RWPE1 (cell line): ENCODE measurements at places on chromosomes 3 and 15.

- no peak for DNase-seq
Observed at GRCh38 chr3:150901793-150902192, 3.4 kb downstream of the MINDY4B start.

GRCh38 chr15:90047956-90048575, 46.9 kb downstream of the ZNF710 start:
- no peak for DNase-seq

- DNase-seq, result no peak
Observed at GRCh38 chr3:88082854-88083253, 23.8 kb downstream of the ZNF654 start.

DNA sequence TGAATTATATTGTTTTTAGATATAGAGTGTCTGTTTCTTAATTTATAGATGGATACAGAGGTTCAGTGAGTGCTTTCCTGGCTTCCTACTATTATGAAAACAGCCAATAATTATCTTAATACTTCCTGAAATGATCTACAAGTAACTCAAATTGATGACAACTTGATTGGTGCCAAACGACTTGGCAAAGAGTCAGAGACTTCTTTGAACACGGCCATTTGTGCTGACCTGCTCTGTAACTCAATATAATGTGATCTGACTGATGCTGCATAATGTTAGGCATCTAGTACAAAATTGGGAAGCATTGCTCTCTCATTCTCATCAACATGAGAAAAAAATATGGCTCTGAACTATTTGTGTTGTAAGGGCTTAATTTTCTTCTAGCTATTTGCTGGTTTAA, 193.9 kb downstream of the DIPK2A start:
- no peak for DNase-seq

- DNase-seq, result no peak
Observed at GRCh38 chr3:115187149-115187757, 40.2 kb upstream of the ZBTB20 start.

DNA sequence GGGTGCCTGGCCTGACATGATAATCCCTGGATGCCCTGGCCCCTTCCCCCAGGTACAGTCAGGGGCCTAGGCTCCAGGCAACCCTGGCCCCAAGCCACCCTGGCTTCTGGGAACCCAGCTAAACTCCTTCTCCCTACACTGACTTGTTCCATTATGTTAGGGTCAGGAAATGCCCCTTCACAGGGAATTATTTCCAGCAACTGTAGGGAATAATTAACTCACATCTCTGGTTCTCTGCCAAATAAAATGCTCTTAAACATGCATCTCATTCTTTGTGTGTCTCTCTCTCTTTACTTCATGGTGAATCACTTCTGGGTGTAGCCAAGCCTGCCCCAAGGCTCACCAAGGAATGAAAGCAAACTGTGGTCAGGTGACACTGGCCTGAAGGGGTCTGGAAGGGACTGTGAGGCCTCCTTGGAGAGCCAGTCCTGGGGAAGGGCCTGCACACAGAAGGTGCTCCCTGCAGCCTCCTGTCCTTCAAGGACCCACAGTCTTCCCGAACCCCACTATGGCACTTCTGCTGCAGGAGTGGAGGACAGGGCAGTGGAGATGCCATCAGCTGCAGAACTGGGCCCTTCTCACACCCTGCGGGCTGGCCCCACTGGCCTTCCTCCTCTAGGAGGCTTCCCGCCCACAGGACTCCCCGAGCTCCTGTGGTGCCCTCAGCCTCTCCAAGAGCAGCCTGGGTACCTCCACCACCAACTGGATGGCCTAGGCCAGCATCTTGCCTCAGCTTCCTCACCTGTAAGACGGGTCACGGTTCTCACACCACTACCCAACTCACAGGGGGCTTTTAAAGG, 17.6 kb downstream of the TKT start:
- DNase-seq, result peak; percentile 82

DNA sequence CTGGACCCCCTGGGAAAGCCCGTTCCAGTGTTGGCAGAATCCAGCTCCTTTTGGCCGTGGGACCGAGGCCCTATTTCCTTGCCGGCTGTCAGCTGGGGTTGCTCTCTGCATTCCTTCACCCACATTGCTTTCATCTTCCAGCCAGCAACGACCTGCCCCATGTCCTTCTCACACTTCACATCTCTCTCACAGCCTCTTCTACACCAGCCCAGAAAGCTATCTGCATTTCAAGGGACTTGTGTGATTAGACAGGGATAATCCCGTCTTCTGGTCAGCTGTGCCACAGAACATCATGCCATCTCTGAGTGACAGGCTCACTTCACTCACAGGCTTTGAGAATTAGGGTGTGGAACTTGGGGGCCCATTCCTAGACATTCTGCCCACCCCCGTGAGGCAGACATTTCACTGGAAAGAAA, 16.4 kb downstream of the EFCC1 start:
- DNase-seq, result no peak

GRCh38 chr15:67303490-67304363, 49.1 kb downstream of the IQCH start:
- DNase-seq, result peak; percentile 55

GRCh38 chr3:98223907-98224672, 40.0 kb upstream of the OR5H6 start:
- DNase-seq, result no peak

DNA sequence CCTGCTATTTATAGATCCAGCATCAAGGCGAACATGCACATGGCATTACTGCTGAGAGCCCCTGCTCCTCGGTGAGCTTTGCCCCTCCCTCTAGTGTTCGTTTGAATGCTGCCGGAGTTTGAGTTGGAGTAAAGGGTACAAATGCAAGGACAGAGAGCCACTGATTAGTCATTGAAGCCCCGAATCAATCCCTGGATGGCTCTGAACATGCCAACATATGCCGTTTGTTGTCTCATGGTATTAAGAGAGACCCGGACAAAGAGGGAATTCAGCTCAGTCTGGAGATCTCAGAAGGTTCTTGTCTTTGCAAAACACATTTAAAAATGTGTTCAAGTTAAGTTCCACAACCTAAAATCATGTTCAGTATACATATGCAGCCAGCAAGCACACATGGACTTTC, 789.2 kb upstream of the NR2F2 start:
- DNase-seq, result no peak

DNA sequence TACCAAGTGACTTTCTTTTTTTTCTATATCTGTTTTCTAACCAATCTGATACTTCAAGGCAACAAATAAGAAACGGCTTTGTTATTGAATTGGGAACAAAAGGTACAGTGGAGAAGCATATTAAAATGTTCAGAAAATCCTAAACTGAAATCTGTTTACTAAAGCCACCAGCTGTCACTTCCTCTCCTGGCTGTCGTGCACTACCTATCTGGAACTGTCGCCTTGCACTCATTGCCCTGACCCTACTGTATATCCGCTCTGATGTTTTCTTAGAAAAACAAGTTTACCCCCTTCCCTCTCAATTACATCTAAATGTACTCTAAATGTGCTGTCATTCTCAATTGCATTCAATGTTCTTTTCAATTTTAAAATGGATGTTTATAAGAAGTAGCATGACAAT, 439.8 kb upstream of the ARRDC4 start:
- no peak for DNase-seq

DNA sequence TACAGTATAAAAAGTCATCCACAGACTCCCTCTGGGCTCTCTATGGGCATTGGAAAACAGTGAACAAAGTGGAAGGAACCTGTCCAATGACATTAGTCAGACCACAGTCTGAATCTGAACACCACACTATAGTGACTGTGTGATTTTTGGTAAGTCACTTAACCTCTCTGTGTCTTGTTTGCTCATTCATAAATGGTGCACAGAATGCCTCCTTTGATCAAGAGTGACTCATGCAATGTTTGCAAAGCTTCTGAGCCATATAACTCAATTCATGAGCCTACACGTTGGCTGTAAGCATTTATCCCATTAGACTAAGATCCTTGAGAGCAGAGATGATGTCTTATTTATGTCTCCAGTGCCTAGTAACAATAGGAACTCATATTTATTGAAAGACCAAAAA, 46.7 kb downstream of the SV2B start:
- no peak for DNase-seq

GRCh38 chr3:185739264-185739701, 85.6 kb downstream of the IGF2BP2 start:
- no peak for DNase-seq

GRCh38 chr3:160170409-160171370, 54.5 kb upstream of the C3orf80 start:
- DNase-seq, result no peak

- DNase-seq, result no peak
Observed at GRCh38 chr3:21524133-21524532, 226.9 kb downstream of the ZNF385D start.

DNA sequence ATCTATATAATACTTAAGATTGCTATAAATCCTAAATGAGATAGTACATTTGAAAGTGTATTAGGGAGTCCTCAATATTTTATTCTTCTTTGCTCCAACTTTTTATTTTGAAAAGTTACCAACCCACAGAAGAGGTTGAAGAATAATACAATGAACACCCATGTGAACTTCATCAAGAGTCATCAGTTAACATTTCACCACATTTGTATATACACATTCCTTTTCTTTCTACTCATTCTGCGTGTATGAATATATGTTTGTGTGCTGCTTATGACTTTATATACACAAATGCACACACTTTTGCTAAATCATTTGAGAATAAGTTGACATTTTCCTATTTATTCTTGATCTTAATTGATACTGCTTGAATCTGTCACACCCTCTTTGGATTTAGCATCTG, 193.3 kb upstream of the CGNL1 start:
- no peak for DNase-seq

DNA sequence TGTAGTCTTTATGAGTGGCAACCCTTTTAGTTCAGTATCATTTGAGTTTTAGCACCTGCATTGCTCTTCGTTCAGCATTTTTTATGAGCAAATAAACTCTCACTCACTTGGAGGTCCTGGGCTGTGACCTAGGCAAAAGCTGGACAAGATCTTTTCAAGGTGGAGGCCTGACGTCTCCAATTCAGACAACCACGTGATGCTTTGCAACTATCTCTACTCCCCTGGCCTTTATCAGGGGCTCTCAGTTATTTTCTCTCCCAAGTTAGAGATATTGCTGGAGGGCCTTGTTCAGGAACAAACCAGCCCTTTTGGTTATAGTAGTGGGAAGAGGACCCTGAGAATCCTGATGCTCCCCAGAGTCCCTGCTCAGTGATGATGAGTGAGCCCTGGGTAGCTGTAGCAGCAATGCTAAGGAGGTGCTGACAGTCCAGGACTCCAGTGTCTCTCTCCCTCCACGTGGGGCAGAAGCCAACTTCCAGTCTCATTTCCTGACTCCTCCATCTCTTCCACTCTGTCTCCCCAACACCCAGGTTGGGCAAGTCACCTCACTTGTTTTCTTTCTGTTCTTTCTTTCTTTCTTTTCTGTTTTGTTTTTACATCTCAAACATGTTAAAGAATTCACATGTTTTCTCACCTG, 30.4 kb downstream of the HAPLN3 start:
- DNase-seq, result no peak
